H54 (cell line): ENCODE measurements at places on chromosomes 1 and 21.

- DNase-seq = no peak
Observed at GRCh38 chr1:37704966-37705365, 12.7 kb downstream of the CDCA8 start.

- DNase-seq = no peak
Observed at GRCh38 chr1:210262167-210262896, 29.7 kb downstream of the SERTAD4 start.

- no peak for DNase-seq
Observed at GRCh38 chr21:32975811-32976431, 49.8 kb upstream of the OLIG2 start.

- DNase-seq = no peak
Observed at GRCh38 chr1:234531151-234531635, 52.2 kb upstream of the TARBP1 start.

DNA sequence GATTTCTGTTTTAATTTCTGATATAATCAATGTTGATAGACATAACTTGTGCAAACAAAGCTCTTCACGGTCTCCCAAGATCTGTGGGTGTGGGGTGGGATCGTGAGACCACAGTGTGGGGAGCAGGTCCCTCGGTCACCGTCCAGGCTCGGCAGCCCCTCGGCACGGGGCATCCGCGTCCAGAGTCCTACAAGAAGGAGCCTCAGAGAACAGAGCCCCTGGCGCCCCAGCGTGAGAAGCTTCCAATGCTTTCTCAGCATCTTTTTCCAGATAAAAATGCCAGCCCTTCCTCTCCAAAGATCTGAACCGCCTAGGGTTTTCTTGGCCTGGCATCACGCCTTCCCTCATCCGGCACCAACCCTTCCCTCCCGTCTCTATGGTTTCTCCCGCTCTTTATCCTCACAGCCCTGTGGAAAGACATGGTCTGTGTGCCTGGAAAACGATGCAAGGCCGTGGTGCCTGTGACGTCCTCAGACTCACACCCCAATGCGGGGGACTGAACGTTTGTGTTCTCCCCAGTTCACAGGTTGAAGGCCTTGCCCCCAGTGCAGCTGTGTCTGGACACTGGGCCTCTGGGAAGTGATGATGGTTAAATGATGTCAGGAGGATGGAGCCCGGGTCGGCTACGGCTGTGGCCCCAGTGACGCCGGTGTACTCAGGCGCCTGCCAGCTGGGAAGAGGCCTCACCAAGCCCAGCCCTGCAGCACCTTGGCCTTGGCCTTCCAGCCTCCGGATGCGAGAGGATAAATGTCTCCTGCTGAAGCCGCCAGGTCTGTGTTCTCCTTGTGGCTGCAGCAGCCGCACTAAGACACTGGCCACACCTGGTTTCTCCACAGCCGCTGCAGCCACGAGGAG lies 45.9 kb upstream of the COL6A2 start:
- DNase-seq = no peak

GRCh38 chr1:203538726-203539125 lies 44.8 kb downstream of the OPTC start:
- DNase-seq = no peak

DNA sequence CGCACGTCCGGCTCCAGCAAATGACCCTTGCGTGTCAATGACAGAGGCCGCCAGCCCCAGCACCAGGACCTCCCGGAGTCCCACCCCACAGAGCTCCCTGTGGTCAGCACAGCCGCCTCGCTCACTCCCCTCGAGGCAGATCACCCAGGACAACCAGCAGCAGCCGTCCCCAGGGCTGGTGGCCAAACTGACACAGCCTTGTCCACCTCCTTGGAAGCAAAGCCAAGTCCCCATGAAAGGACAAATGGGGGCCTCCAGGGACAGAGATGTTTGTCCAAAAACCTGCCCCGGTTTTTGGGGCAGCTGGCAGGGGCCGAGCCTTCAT lies 2.1 kb downstream of the KRTAP10-10 start:
- DNase-seq = no peak

- no peak for DNase-seq
Observed at GRCh38 chr1:110190282-110190929, 19.7 kb upstream of the KCNC4 start.

GRCh38 chr1:19179597-19180264 lies 30.3 kb downstream of the UBR4 start:
- no peak for DNase-seq

- no peak for DNase-seq
Observed at GRCh38 chr1:20322081-20322824, 31.6 kb downstream of the VWA5B1 start.

DNA sequence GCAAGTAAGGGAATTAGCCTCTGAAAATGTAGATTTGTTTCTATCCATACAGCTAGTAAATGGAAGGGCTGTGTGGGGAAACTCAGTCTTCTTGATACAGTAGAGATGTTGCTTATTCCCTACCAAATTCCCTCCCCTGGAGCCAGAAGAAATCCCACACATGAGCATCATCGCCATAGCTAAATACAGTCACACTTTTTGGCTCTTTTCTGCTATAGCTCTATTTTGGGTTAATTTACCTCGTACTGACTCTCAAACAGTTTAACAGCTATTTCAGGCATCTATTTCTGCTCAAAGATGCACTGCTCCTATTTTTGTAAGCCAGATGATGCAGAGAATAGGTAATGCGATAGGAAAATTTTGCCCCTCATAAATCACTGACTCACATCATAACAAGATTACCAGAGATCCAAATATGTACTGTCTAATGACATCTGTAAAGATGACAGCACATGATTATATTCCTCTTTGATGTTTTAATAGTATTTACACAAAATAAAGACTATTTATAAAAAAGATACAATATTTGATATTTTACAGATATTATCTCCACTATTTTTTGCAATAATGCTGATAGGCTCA lies 58.6 kb downstream of the XCL1 start:
- no peak for DNase-seq

GRCh38 chr1:246923482-246923881 lies 8.3 kb downstream of the AHCTF1 start:
- no peak for DNase-seq

- no peak for DNase-seq
Observed at GRCh38 chr21:15363921-15364320, 299.1 kb upstream of the NRIP1 start.

- DNase-seq = no peak
Observed at GRCh38 chr1:5944154-5944842, 47.9 kb downstream of the NPHP4 start.

- DNase-seq = no peak
Observed at GRCh38 chr1:179021873-179022272, 3.8 kb upstream of the FAM20B start.

GRCh38 chr1:224381880-224382548 lies 25.3 kb downstream of the CNIH4 start:
- DNase-seq = no peak

- no peak for DNase-seq
Observed at GRCh38 chr1:6872573-6873261, 87.5 kb downstream of the CAMTA1 start.

GRCh38 chr21:44926331-44927101 lies 5.8 kb upstream of the ITGB2 start:
- DNase-seq = no peak

GRCh38 chr1:39639305-39640130 lies at the start of gene HEYL:
TSS of gene HEYL (minus strand) at chr1:39639643. CDS start at chr1:39639625, 18 bp downstream.
- DNase-seq = no peak

DNA sequence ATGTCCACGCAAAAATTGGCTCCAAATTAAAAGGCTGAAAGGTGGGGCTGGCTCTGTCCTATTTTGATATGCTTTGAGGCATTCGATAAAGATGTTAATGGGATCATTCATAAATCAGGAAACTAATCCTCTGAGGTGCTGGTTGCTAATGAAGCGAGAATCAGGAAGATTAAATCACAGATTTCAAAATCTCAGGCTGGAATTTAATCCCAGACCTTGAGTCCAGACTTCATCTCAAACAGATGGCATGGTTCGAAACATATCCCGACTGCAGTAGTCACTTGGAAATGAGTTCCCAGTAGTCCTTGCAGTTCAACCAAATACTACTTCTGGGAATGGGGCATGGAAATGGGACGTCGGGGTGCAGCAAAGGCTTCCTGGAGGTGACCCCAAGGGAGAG lies 4.5 kb upstream of the KLF17 start:
- no peak for DNase-seq

DNA sequence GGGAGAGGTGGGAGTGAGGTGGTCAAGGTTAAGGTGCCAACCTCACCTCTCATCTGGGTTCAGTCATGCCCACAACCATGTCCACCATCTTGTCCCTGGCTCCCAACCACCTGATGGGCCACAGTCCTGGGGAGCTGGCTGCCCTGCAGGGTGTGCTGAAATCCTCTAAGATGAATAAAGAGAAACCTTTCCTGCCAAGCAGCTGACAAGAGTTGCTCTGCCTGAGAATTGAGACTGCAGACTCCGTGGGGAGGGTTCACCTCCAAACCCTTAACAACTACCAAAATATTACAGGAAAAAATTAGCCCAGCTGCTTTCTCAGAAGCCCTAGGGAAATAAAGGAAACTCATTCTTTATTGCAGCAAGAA lies 15.2 kb upstream of the FGR start:
- DNase-seq = no peak

DNA sequence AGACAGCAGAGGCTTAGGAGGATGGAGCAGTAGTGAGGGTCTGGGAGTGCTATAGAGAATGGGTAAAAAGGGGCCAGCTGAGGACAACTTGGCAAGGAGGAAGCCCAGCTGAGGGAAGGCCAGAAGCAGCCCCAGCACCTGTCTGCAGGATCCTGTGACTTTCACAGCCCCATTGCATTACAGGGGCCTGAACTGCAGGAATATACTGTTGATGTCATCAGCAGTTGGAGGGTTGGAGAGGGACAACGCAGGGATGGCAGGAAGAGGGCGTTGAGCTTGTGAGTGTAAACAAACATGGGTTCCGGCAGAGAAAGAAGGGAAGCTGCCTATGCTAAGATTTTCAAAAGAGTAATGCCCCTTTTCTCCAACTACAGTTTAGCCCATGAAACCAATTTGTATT lies 628.5 kb downstream of the SMYD3 start:
- DNase-seq = no peak

- no peak for DNase-seq
Observed at GRCh38 chr1:204880906-204881305, 10.2 kb downstream of the NFASC start.

DNA sequence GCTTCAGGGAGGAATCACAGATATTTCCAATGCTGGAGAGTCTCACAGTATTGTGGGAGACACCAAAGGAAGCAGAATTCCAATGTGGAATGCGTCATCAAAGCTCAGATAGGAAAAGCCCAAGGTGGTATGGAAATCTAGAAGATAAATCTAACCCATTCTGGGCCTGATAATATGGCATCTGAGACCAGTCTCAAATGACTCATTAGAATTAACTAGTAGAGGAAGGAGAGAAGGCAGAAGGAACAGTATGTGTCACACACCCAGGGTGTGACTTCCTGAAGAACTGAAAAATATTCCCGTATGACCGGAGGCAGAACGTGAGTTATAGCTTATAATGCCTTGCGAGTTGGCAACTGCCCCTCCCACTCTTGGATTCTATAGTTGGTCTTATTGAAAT lies 499.2 kb downstream of the PLPP3 start:
- no peak for DNase-seq
